M059J (cell line): ENCODE measurements at places on chromosomes 7 and 10.
A peak's percentile ranks its signal among the peaks of the same experiment; 100 is the strongest.

DNA sequence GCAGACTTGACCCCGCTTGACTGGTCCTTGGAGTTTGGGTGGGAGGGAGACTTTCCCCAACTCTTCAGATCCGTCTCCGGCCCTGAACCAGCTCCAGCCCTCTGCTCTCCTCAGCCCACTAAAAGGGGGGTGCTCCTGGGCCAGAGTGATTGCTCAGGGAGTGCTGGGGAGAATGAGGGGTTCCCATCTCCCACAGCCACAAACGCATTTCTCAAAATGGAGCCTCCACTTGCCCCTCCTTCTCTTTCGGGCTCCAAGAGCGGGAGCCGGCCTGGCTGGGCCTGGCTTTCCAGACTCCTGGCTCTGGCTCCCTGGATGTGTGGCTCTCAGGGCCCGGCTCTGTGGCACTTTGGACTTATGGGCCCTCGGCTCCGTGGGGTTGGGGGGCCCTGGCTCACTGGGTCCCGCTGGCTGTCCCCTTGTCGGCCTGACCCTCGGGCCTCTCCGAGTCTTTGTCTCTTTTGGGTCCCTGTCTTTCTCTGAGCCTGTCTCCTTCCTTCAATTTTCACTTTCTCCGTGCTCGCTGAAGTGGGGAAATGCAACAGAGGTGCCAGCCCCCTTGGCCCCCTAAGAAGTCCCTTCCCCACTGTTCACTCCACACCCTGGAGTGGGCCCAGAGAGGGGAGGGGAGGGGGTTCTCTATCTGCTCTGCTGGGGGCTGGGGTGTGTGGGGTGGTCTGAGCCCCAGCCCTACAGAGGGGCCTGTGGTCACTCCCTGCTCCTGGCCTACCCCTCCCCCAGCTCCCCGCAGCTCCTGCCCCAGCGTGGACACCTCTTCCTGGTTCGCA lies 713 bp downstream of the LZTS2 start:
- DNase-seq, result peak; percentile 48

DNA sequence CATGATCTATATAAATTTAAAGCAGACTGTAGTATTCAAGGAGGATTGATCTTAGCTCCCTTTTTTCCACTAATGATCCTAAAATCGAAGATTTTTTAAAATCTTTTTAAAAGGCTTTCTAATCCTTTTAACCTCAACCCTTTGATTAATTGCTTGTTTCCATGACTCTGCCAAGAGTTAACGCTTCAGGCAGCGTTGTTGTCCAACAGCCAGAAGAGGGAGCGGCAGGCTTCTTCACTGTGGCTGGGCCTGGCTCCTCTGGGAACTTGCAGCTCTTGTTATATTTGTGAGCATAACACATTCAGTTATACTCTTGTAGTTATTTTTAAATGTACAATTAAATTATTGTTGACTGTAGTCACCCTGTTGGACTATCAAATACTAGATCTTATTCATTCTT lies 26.3 kb downstream of the CRCP start:
- peak; percentile 73 for DNase-seq

- no peak for DNase-seq
These were observed 1.1 kb upstream of the ZNF467 start for GRCh38 chr7:149774237-149775175.

- peak; percentile 94 for DNase-seq
These were observed 33.0 kb downstream of the MAGI2 start for GRCh38 chr7:79420464-79420863.

DNA sequence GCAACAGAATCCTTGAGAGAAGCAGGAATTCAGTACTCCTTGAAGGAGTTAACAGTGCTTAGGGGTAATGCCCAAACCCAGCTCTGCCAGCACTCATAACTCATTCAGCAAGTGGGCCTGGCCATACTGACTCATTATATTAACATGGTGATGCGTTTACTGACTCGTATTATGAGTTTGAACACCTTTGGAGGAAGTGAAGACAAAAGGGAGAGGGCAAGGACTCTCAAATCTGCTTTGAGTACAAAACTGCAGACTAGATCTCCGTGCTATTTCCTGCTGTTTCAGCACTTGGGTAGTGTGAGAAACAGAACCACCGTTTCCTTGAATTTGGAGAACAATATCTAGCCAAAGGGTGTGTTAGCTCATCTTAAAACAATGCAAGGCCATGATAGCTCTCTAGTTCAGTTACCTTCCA lies 30.8 kb downstream of the SLC16A9 start:
- DNase-seq, result peak; percentile 6

- DNase-seq, result no peak
These were observed 343 bp upstream of the C10orf71 start for GRCh38 chr10:49298671-49298982.

GRCh38 chr10:111926286-111926685 lies 257.3 kb downstream of the GPAM start:
- no peak for DNase-seq

- peak; percentile 3 for DNase-seq
These were observed 145.8 kb upstream of the LRRN3 start for GRCh38 chr7:110944966-110945644.

DNA sequence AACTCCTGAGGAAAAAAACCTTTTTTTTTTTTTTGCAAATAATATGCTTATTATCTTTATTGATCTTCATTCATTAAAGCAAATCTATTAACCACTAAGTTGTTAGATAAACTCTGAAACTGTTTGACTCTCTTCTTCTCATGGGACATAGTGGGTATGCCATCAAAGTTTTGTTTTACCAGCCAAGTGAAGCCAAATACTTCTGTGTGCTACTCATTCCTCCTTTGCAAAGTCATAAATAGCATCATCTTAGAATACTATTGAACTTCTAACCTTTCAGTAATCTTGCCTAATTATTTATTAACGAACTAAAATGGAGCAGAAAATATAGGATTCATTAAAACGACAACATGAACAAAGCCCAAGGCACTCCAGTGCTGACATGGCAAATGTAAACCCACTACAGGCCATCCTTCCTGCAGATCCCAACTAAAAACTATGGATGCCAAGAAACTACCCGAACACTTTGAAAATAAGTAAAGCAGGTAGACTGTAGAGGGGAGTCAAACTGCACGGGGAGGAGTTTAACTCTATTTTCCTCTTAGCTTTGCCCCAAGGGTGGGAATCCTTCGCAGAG lies 61.2 kb upstream of the ODAD2 start:
- DNase-seq, result no peak

DNA sequence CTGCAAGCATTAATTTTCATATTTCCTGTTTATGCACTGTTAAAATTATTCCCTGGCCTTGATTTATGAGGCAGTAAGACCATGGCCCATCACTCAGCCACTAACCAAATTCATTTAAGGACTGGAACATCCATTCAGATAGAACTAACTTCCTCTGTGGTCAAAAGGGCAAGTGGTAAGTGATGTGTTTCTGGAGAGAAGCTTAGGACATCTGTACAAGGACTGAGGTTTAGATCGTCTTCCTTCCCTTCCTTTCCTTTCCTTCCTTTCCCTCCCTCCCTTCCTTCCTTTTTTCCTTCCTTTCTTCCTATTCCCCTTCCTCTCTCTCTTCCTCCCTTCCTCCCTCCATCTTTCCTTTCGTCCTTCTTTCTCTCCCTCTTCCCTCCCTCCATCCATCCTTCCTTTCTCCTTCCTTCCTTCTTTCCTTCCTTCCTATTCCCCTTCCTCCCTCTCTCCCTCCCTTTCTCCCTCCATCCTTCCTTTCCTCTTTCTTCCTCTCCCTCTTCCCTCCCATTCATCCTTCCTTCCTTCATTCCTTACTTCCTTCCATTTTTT lies 1019.4 kb downstream of the TYW1 start:
- DNase-seq, result peak; percentile 21

- DNase-seq, result peak; percentile 23
These were observed 163.7 kb downstream of the WNT2 start for GRCh38 chr7:117158941-117159697.

DNA sequence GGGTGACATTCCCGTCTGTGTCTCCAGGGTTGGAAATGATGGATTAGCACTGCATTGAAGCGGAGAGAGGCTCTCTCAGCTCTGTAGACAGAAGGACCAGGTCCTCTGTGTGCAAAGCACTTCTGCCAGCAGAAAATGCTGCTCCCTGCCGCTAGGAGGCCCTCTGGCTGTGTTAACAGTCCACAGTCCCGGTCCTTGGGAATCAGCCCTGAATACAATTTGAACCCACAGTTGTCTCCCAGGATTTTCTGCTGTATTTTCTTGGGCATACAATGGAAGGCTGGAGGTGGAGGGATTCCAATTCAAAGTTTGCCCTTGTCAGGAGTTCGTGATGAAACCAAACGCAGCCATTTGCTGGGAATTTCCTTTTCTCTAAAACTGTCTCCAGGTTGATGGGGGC lies 205.2 kb downstream of the GLRX3 start:
- no peak for DNase-seq

DNA sequence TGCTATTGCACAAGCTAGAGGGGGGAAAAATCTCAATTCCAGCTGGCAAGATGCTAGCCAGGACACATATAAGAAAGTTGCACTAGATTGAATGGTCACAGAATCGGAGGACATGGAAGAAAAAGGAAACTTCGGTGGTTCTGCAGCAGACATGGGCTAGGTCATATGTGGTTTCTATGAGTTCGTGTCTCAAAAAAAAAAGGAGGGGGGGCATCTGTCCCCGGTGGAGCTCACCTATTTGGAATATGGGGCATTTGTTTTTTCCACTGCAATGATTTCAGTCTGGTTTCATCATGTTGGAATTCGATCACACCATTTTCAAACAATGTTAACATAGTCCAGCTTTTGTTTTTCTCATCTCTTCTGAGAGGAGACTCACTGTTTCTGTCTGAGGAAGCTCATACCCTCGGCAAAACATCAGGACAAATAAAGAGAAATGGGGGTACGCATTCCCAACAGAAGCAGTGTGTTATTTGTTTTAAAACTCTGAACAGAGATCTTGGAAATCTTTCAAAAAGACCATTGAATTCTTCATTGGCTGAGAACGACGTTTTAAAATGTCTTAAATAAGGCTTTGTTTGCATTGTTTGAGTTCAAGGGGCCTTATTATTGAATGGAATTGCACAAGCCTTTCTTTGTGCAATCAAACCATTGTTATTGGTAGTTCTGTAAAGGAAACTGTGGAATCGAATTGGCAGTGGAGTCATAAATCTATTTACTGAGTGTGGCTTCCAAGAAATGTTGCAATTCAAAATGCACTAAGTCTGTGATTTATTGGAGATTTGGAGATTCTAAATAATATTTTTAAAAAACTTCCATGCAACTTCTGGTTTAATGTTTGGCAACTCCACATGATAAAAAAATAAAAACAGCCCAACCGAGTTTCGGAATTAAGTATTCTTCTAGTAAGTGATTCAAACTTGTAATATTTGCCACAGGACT lies 173.2 kb downstream of the RTKN2 start:
- DNase-seq, result peak; percentile 36

GRCh38 chr10:124719213-124719851 lies 24.8 kb downstream of the FAM53B start:
- peak; percentile 54 for DNase-seq

GRCh38 chr7:141575164-141575563 lies 24.0 kb downstream of the AGK start:
- no peak for DNase-seq

DNA sequence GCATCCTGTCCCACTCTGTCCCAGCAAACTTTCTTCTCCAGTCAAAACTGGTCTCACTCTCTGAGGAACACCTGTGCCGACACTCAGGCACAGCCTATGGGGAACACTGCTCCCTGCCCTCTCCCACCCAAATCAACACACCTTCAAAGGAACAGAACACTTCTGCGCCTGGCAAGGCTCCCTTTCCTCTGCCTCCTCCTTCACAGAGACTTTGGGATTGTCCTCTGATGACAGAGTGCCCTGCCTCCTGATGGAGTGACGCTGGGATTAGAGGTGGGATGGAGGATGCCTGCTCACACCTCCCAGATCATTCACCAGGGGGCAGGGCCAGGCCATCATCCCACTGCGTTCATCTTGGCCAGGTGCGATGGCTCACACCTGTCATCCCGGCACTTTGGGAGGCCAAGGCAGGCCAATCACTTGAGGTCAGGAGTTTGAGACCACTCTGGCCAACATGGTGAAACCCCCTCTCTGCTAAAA lies 26.5 kb downstream of the KLF6 start:
- no peak for DNase-seq

DNA sequence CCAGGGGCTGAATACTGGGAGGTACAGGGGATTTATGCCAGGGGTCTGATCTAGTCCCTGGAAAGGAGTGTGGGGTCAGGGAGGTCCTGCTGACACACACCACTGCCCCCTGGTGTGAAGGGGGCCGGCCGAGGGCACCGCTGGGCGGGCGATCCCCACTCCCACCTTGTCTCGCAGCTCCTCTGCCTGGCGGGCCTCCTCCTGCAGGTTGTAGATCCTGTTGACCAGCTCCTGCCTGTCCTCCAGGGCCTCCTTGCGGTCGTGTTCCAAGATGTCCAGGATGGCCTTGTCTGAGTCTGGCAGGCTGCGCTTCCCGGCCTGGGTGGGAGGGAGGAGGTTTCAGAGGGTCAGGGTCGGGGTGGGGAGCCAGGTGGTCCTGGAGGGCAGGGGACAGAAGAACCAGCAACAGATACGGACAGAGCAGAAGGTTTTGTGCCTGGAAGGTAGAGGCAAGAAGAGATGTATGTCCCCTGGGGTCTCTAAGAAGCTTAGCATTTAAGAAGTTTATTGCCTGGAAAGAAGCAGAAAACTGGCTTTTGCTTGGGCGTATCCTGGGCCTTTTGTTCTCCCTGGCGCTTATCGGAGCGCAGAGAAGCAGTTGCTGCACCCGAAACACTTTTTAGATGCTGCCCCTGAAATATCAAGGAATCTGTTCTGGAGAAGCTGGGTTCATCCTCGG lies 94.5 kb upstream of the GNA12 start:
- DNase-seq, result no peak

- DNase-seq, result no peak
These were observed 53.7 kb upstream of the DOCK1 start for GRCh38 chr10:126851414-126852108.

GRCh38 chr10:72002354-72003295 lies 38.4 kb downstream of the CHST3 start:
- DNase-seq, result no peak

DNA sequence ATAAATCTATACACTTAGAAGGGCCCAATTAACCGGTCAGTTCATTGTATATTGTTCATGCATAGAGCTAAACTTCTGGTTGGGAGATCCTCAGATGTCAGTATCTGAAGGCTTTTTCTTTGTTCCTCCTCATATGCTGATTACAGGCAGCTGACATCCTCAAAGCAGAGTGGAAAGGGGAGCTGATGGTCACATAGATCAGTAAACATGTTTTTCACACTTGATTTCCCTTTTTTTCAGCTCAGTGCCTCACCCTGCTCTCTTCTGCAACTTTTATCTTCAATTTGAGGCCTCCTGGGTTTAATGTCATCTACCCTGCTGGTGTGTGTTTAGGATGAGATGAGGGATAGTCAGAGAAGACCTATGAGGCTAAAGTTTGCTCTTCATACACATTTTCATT lies 297.9 kb upstream of the FZD1 start:
- DNase-seq, result no peak

- DNase-seq, result no peak
These were observed 57.9 kb downstream of the MGMT start for GRCh38 chr10:129524936-129525335.

- no peak for DNase-seq
These were observed 39.2 kb upstream of the CCDC6 start for GRCh38 chr10:59945590-59945989.
